Natural killer cell treated with Interleukin-12 subunit alpha and Interleukin-12 subunit beta and Interleukin-15 and Interleukin-18, amount 100 ng/mL, for 72 hours (primary cell): ENCODE measurements at places on chromosomes 7 and 10. TPM values are rescaled to one million over a fixed set of nuclear protein-coding genes. Genes with fewer than 3 reads are reported as not detected.

GRCh38 chr10:72234560-72235095 is 18.6 kb upstream of the ASCC1 start:
- peaks cover 6% of the 10 kb centered on the region for H3K4me1 ChIP-seq
- no peak for DNase-seq

- H3K4me1 ChIP-seq = no peaks in the 10 kb centered on the region
- no peak for DNase-seq
- no peaks in the 10 kb centered on the region for H3K36me3 ChIP-seq
- H3K27me3 ChIP-seq = peaks cover 5% of the 10 kb centered on the region
- no peak overlapping the region for H3K4me3 ChIP-seq
Observed at GRCh38 chr10:2145926-2146478, 408.7 kb upstream of the ADARB2 start.

DNA sequence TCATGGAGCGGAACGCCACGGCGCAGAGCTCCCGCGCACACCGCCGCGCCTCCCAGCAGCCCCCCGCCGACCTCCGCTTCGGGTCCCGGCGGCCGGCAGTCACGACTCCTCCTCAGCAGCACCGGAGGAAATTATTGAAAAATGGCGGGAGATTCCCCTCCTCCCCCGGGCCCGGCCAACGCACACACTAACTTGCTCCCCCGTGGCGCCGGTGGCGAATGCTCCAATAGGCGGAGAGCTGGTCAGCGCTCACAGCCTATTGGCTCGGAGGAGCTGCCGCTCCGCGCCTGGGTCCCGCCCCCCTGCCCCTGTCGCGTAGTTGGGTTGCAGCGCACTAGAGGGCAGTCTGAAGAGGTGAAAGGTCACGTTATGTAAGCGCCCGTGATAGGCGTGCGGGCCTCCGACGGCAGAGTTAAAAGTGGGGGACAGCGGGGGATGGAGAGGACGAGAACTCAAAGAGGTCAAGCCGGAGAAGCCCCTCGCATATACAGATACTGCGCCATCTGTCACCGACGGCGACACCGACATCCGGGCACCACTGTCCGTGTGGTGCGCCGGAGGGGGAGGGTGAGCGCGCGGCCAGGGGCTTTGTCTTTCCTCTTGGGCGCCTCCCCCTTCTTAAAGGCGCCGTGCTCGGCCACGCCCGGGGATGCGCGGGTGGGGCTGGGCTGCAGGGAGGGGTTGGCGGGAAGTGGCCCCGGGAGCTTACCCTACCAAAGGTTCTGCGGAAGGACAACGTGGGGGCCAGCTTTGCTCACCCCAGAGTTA is at the start of gene BAZ1B:
Gene BAZ1B, minus strand, starts transcription at position 189 of the 768 bp plus-strand sequence. CDS start 360 bp downstream, outside the sequence.
- peak within 1 kb of the TSS; percentile 94 for H3K4me3 ChIP-seq
- peaks cover 20% of the 10 kb centered on the region for H3K36me3 ChIP-seq
- no peaks in the 10 kb centered on the region for H3K27me3 ChIP-seq
- peak within 1 kb of the TSS; percentile 95 for H3K27ac ChIP-seq
- peaks cover 68% of the 10 kb centered on the region for H3K4me1 ChIP-seq

DNA sequence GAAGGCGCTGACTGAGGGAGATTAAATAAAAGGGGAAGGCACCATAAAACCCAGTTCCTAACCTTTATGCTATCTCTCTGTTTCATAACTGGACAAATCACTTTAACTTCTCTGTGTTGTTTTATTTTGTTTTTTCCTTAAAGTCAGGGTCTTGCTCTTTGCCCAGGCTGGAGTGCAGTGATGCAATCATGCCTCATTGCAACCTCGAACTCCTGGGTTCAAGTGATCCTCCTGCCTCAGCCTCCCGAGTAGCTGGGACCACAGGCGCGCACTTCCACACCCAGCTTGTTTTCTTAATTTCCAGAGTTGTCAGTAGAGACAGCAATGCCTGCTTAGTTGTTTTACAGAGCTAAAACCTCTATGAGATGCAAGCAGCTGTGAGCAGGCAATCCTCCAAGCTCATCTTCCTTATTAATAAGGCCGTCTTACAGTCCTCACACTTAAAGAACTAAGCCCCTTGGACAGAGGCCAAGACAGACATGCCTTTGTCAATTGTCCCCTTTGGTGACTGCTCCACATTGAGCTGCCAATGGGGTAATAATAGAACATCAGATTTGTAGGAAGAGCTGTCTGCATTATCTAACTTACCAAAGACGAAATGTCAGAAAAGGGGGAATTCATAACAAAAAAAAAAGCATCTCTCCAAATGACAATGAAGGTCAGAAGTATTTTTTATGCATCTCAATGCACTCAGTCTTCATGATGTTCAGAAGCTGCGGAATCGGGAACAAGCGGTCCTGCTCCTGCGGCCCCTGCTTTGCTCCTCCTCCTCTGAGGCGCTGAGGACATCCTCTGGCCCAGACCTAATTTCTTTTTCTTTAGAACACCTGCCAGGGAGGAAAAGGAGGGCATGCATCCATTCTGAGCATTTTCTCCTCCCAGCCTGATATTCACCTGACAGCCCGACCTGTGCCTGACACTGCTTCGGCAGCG is 62.7 kb upstream of the RNF32 start:
- DNase-seq = no peak
- H3K4me1 ChIP-seq = no peaks in the 10 kb centered on the region
- no peak overlapping the region for H3K27ac ChIP-seq
- peaks cover 55% of the 10 kb centered on the region for H3K27me3 ChIP-seq
- no peaks in the 10 kb centered on the region for H3K36me3 ChIP-seq
- H3K4me3 ChIP-seq = no peak overlapping the region

Gene SPDYE11
- total RNA-seq = not detected

GRCh38 chr7:16982640-16983350 is 101.0 kb upstream of the AGR3 start:
- H3K4me1 ChIP-seq = peaks cover 6% of the 10 kb centered on the region
- H3K27ac ChIP-seq = peak overlapping the region; percentile 24
- H3K4me3 ChIP-seq = peak overlapping the region; percentile 0

Gene RAPGEF5
- 0.26 TPM for total RNA-seq

Gene C10orf90
- total RNA-seq = not detected

DNA sequence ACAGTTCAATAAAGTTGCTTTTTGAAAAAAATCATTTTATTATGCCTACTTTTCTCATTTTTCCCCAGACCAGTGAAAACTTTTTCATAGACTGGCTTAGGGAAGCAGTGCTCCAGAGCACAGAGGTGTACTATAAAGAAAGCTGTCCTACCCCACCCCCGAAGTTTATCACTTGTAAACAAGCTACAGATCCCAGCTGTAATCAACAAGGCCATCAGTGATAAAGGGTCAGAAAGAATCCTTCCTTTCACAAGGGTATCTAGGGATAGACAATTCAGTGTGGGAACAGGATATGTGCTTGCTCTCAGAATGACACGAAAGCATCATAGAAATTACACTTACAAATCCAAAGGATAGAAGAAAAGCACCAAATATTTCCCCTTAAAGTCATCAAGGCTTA is 4.5 kb downstream of the PRDX3 start:
- H3K27ac ChIP-seq = no peak overlapping the region
- DNase-seq = no peak
- peaks cover 23% of the 10 kb centered on the region for H3K36me3 ChIP-seq
- H3K27me3 ChIP-seq = no peaks in the 10 kb centered on the region

DNA sequence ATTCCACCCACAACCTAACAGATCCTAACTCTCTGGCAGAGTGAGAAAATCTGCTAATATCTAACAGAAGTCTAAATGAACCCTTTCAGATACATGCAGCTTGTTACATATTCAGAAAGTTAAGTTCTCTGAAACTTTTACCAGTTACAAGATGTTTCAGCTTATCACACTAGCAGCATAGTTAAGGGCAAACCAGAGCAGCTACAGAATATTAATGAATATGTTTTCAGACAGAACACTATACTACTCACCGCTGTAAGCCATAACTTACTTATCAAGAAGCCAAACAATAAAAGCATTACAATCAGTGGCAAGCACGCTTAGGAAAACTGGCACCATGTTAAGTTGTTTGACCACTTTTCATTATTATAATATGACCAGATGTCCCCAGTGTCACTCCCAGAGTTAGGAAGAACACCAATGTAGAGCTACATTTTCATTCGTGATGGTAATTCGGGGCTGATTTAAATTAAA is 2.7 kb downstream of the ITGB1 start:
- peak overlapping the region; percentile 82 for H3K4me3 ChIP-seq
- peaks cover 76% of the 10 kb centered on the region for H3K4me1 ChIP-seq
- no peak for DNase-seq
- H3K27me3 ChIP-seq = no peaks in the 10 kb centered on the region
- peak overlapping the region; percentile 60 for H3K27ac ChIP-seq

Gene STRIP2
- 48.1 TPM for total RNA-seq

DNA sequence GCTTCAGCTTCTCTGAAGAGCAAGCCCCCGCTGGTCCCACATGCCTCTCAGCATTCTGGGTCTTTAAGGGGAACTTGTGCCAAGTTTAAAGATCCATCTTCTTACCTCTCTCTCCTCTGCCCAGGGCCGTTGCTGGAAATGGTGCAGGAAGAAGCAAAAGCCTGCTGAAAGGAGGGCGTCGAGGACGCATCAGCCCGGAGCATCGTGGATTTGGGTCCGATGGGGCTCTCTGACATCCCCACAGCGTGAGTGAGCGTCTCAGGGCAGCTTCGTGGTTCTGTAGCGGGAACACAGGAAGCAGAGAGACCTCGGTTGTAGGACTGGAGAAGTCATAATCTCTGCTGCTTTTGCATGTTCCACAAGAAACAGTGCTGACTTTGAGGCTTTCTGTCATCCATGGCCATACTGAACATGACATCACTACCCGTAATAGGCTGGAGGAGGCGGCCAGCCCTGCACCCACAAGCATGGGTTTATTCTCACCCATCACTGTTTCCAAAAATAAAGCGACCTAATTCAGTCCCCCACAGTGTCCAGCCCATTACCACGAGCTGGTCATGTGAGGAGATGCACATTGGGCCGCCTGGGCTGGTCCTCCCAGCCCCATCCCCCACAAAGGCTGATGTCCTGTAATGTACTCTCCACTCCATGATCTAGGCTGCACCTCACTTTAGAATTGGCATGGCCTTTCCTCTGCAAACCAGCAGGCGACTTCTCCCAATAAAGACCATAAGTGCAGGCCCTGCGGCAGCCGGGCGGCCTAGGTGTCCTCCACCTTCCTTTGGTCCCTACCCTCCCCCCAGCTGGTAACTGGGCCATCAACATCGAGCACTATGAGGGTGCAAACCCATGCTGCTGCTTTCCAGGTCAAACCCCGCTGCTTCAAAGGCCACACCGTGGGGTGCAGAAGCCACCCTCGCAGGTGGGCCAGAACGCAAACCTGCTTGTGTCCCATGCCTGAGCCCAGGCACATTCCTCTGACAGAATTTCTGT is 276.9 kb downstream of the TNS3 start:
- no peaks in the 10 kb centered on the region for H3K36me3 ChIP-seq
- H3K4me1 ChIP-seq = no peaks in the 10 kb centered on the region
- peaks cover 8% of the 10 kb centered on the region for H3K27me3 ChIP-seq
- no peak overlapping the region for H3K27ac ChIP-seq
- DNase-seq = no peak

Gene CYP3A5
- total RNA-seq = not detected

DNA sequence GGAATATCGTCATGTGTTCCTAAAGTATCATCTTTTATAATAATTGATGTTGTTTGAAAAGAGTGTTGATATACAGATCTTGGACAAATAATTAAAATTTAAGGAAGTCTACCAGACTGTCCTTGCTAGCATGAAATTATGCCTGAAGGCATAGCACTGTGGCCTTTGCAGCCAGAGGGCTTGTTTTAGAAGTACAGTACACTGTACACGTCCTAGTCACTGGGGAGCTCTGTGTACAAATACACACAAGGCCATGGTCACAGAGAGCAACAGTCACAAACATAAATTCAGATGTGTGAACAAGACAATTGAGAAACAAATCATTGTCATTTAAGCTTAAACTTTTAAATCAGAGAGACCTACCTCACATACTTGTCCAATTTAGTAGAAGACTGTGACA is 133.0 kb downstream of the KIAA1217 start:
- no peak for DNase-seq
- no peaks in the 10 kb centered on the region for H3K4me1 ChIP-seq
- no peak overlapping the region for H3K27ac ChIP-seq
- H3K36me3 ChIP-seq = no peaks in the 10 kb centered on the region
- H3K27me3 ChIP-seq = peaks cover 3% of the 10 kb centered on the region
- no peak overlapping the region for H3K4me3 ChIP-seq

Gene C10orf105
- total RNA-seq = not detected

DNA sequence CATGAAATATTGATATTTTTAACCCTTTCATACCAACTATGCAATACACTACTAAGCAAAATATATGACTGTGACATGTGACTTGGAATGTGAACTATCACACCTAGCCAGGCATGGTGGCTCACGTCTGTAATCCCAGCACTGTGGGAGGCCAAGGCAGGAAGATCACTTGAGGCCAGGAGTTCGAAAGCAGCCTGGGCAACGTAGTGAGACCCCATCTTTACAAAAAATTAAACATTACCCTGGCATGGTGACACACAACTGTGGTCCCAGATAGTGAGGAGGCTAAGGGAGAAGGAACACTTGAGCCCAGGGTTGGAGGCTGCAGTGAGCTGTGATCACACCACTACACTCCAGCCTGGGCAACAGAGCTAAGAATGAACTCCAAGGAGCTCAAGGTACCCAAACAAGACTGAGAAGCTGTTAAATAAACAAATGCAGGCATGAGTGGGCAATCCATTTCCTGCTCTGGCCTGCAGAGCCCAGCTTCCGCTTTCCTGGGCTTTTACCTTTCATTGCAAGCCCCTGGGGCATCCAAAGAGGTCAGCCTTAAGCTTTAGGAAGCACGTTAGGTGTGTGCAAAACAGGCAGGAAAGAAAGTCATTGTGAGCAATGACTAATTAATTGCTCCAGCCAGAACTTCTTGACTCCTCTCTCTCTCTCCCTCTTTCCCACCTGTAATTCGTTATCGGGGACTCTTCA is 162.1 kb upstream of the FOXK1 start:
- no peaks in the 10 kb centered on the region for H3K36me3 ChIP-seq
- H3K4me3 ChIP-seq = no peak overlapping the region
- H3K4me1 ChIP-seq = no peaks in the 10 kb centered on the region
- H3K27ac ChIP-seq = no peak overlapping the region

Gene ZSCAN25
- 33.3 TPM for total RNA-seq

Gene FAM25A
- total RNA-seq = not detected

GRCh38 chr7:127768241-127768640 is 116.2 kb downstream of the SND1 start:
- no peaks in the 10 kb centered on the region for H3K27me3 ChIP-seq
- peaks cover 60% of the 10 kb centered on the region for H3K4me1 ChIP-seq
- H3K36me3 ChIP-seq = peaks cover 14% of the 10 kb centered on the region

Gene XRCC2
- 10.1 TPM for total RNA-seq

- H3K36me3 ChIP-seq = no peaks in the 10 kb centered on the region
- H3K4me1 ChIP-seq = no peaks in the 10 kb centered on the region
- H3K4me3 ChIP-seq = no peak overlapping the region
- DNase-seq = no peak
- H3K27ac ChIP-seq = no peak overlapping the region
- no peaks in the 10 kb centered on the region for H3K27me3 ChIP-seq
Observed at GRCh38 chr7:133623721-133624120, 370.8 kb downstream of the EXOC4 start.

Gene POM121C
- total RNA-seq = 107 TPM

DNA sequence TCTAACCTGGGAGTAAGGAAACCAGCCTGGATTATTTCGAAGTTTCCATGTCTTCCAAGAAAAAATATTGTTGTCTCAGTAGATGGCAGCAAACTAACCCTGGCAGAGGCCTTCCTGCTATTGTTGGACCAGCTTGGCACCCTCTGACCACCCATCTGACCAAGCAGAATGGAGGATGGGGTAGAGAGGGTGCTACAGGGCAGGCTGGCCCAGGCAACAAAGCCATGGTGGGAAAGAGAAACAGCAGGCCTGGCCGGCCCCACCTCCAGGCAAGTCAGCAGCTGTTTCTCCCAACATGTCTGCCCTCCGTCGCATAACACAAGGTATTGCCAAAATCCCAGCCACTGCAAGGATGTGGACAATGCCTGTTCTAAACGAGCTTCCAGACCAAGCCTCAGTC is 95.0 kb downstream of the FAM53B start:
- DNase-seq = no peak
- peaks cover 71% of the 10 kb centered on the region for H3K4me1 ChIP-seq
- H3K36me3 ChIP-seq = no peaks in the 10 kb centered on the region
- no peaks in the 10 kb centered on the region for H3K27me3 ChIP-seq
- H3K27ac ChIP-seq = peak overlapping the region; percentile 69
